ENCODE measurements at places on chromosomes 1 and 21.

DNA sequence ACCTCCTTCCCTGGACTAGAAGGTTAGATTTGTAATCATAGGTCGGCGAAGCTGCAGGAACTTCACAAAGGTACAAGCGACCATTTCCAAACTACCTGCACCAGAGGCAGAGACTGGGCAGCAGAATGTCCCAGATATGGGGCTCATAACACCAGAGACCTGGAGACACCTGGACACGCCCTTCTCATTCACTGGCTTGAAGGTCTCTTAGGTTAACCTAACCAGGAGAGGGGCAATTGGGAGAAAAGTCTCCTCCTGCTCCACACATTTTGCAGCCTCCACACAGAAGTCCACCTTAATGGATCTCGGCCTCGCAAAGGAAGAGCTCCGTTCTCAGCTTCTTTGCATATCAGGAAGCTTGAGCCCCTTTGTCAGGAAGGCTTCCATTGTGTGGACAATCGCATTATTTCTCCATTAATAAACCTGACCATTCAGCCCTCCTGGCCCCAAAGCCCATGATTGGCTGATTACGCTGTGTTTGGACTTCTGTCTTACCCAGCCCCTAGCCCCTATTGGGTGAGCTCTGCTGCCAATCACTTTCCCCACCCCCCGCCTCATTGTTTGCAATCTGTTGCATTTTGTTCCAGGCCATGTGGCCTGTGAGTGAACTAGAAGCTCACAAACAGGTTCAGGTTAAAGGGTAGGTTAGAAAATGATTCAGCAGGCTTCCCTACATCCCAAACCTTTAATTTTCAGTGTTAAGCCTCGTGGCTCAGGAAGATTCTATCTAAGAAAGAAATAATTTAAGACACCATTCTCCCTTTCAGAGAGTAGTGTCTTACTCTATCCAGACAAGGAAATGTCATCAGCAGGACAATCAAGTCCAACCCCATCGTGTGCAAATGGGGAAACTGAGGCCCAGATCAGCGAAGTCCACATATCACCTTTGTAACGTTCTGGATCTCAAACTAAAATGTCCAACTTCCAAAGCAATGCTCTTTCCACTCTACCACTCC is 2.8 kb downstream of the MYCL start:
- no peak for DNase-seq

- no peak for DNase-seq
Observed at GRCh38 chr1:180266275-180267210, 36.5 kb downstream of the LHX4 start.

DNA sequence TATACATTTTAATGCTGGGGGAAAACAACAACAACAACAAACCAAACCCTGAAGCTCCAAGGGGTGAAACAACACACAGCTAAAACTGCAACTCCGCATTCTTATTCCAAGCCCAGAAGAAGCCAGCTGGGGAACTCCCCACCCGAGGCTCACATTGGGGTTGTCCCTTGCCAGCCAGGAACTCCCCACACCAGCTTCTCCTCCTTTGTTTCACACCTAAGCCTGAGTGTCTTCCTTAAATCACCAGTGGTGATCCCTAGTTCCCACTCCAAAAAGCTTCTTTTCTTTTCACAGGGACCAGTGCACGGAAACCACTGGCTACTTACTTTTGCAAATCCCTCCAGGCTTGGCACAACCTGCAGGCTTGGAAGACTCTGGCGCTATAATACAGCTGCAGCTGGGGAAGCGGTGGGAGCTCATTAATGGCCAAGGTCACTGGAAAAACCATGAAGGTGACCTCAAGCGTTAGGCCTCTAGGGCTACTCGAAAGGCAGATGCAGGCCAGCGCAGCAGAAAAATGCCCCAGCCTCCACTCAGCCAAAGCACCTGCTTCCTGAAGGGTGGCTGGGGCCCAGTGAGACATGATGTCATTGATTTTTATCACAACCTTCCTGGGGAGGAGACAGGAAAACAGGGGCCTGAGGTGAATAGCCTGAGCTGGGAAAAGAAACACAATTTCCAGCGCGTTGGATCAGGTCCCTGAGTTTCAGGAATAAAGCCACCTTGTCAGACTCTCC is 40.1 kb downstream of the TLR5 start:
- no peak for DNase-seq

DNA sequence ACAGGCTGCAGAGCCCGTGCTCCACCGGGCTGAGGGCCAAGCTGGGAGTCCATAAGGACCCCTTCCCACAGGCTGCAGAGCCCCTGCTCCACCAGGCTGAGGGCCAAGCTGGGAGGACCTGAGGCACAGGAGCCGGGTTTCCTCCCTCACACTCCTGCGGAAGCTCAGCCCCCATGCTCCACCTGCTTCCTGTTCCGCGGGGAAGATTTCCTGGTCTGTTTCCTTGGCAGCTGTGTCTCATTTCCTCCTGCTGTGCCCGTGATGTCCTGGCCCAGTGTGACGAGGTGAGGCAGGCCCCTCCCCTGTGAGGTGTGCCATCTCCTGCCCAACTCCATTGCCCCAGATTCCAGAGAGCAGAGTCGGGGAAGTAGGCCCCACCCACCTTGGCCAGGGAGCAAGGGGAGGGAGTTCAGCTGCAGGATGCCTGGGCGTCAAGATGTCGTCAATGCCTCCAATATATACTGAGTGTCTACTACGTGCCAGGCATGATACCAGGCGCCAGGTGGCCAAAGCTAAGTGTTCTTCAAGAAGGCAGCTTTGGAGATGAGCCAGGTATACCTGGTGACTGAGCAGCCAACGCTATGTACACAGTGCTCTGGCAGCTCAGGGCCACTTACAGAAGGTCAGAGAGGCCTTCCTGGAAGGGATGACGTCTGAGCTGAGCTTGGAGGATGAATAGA is 58.8 kb downstream of the NAV1 start:
- DNase-seq: no peak

- DNase-seq: no peak
Observed at GRCh38 chr21:38714039-38714817, 91.5 kb upstream of the ETS2 start.

GRCh38 chr21:21231913-21232312 is 233.7 kb downstream of the NCAM2 start:
- DNase-seq: no peak

- no peak for DNase-seq
Observed at GRCh38 chr1:200776949-200777348, 38.3 kb downstream of the CAMSAP2 start.

- DNase-seq: no peak
Observed at GRCh38 chr1:226948996-226949395, 8.9 kb downstream of the COQ8A start.

DNA sequence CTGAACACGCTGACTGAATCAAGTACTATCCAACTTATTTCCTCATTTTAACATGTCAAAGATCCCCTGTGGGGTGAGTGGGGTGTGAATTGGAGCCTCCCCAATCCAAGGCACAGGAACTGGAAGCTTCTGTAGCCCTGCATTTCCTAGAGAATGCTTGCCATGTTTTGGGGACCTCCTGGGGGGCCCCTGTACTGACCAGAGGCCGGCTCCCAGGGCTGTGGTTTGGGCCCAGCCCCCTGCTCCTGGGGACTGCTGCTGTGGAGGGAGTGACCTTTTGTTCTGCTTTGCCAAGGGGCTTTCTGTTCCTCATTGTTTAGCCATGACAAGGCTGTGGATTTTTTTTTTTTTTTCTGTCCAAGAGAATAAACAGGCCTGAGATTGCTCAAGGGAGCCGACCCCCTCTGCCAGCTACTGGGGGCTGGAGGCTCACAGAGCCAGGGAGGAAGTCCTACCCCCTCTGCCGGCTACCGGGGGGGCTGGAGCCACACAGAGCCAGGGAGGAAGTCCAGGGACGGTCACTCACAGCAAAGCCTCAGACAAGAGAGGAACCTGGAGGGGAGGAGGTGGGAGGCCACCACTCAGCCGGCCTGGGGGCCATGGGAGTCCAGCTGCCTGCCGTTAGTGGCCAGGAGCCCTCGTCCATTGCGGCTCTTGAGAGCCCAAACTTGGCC is 17.4 kb downstream of the TNFRSF1B start:
- DNase-seq: no peak

DNA sequence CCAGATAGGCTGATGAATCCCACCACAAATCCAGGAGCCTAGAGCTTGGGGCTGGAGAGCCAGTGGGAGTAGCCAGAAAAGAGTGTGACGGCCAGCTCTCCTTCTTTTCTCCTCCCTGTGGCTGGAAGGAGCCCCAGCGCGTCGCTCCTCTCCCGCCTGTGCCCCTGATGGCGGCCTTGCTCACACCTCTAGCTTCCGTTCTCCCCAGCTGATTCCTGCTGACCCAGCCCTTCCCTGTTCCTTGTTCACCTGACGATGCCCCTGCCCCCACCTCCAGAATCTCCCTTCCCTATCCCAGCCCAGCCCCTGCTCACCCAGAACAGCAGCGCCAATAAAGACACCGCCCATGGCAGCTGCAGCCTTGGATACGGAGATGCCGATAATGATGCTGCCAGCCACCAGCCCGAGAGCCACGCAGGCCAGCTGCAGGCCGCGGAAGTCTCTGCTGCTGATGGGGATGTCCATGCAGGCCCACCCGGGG is 656 bp downstream of the KNCN start:
- DNase-seq: no peak

- DNase-seq: no peak
Observed at GRCh38 chr1:202034683-202035462, 24.5 kb downstream of the ELF3 start.

DNA sequence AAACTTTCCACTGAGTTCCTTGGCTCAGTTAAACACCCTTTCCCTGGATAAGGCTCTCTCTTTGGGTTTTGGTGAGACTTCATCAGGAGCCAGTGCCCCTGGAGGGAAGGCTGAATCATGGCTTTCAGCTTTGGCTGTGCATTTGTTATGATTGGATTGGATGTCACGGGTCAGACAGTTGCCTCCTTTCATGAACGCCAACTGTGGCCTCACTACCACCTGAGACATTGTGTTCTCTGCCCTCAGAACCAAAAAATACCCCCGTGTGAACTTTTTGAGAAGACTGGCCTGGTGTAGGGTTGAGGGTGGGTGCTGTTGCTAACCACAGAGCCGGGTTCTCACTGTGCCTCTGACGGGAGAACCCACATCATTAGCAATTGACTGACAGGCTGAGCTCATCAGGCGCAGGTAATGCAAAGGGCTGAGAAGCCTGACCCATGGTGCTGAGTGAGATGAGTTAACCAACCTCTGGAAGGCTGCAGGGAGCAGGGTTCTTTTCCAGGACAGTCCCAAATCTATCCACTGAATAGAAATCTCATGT is 65.6 kb downstream of the HHAT start:
- no peak for DNase-seq

DNA sequence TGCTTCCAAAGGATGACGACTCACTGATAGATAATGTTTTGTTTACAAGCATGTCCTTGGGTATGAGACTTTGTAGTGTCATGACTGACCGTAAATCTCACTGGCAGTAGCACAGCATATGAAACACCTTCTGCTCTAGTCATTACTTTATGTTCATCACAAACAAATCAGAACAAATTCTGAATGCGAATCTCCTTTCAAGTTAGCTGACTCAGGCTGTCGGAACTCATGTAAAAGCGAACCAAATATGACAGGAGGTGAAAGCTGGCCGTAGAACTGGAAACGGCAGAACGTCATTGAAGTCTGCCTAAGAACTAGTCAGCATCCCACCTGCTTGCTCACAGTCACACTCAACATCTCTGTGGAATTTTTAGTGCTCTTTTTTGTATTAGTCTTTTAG is 143.9 kb downstream of the RGS7 start:
- DNase-seq: no peak

GRCh38 chr21:27268290-27268689 is 301.4 kb upstream of the ADAMTS5 start:
- no peak for DNase-seq

DNA sequence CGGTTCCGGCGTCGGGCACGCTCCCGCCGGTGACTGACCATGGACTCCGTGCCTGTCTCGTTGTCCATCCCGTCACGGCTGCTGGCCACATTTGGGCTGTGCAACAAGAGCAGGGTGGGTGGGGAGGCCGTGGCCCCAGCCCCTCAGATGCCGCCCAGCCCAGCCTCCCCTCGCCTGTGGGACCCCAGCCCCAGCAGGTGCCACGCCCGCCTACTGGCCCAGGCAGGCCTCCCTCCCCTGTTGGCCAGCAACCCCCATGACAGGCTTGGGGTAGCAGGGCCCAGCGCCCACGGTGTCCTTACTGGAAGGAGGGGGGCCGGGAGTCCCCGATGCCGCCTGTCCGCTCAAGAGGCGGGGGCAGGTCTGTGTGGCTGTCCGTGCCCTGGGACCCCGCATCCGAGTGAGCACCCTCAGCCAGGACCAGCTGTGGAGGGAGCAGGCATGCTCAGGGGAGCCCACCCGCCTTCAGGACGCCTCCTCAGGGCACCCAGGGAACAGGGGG is 7.1 kb downstream of the DVL1 start:
- DNase-seq: no peak

GRCh38 chr1:183215076-183215720 is 29.1 kb downstream of the LAMC2 start:
- DNase-seq: no peak

- no peak for DNase-seq
Observed at GRCh38 chr1:4306559-4307467, 347.6 kb upstream of the AJAP1 start.

DNA sequence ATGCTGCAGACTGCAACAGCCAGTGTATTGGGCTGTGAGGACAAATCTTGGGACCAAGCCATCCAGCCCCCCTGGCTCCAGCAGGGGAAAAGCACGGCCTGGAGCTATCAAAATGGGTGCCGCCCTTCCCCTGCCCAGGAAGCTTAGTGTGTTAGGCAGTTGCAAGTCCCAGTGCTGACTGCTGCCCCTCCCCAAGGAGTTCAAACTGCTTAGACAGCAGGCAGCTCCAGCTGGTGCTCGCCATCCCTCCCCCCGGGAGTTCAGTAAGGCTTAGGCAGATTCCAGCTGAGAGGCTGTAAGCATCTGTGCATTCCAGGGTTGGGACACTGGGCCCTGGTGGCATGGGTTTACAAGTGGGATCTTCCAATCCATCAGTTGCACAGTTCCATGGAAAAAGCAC is 579.6 kb upstream of the NR5A2 start:
- no peak for DNase-seq

DNA sequence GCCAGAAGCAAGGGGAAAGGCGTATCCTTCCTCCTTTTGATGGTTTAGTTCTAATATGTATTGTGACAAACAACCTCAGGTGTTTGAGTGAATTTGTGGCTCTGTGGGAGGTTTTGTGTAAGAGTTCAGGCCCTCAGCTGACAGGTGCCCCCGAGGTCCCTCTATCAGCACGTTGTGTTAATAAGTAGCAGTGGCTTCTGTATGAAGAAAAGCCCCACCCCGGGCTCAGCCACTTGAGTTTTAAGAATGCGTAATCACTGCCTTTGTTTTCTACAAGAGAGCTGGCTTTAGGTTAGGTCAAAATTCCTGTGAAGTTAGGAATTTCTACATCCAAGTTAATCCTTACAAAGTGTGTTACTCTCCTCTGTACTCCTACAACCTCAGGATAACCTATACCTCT is 92.4 kb upstream of the PGBD5 start:
- DNase-seq: no peak

- DNase-seq: no peak
Observed at GRCh38 chr1:67230539-67230938, 64.3 kb downstream of the IL23R start.

GRCh38 chr1:184502161-184502560 is 115.3 kb downstream of the C1orf21 start:
- DNase-seq: no peak

- DNase-seq: no peak
Observed at GRCh38 chr1:26946270-26946669, 14.0 kb downstream of the KDF1 start.

Data from stimulated activated CD8-positive, alpha-beta memory T cell treated with anti-CD3 and anti-CD28 coated beads, Interleukin-7, amount 100 ng/mL, for 48 hours (primary cell).